A549 treated with Mapracorat at 1 μM for 4 hours (cell line): ENCODE measurements at places on chromosomes 12 and 14. TPM values are rescaled to one million over a fixed set of nuclear protein-coding genes. Genes with fewer than 3 reads are reported as not detected.

Gene ASIC1
- 5.0 to 6.3 TPM (median 5.3 TPM) in 5 replicates for total RNA-seq

Gene LRFN5
- not detected in 5 replicates for total RNA-seq

Gene IL23A
- total RNA-seq = 0.22 to 0.64 TPM (median 0.33 TPM) in 5 replicates

Gene MIPOL1
- 2.1 to 3.0 TPM (median 2.6 TPM) in 5 replicates for total RNA-seq

Gene SERPINA5
- total RNA-seq = 0.11 to 0.34 TPM (median 0.15 TPM) in 4 of 5 replicates, not detected in the other

Gene SMAGP
- total RNA-seq = 25.3 to 26.0 TPM (median 25.8 TPM) in 5 replicates

Gene CCDC196
- not detected in 5 replicates for total RNA-seq

Gene PAH
- not detected in 5 replicates for total RNA-seq

Gene CLEC1B
- total RNA-seq = not detected in 5 replicates

Gene TPH2
- total RNA-seq = not detected in 5 replicates

Gene LRRC43
- 0.08 TPM in 1 of 5 replicates, not detected in the others for total RNA-seq

Gene DTX3
- 16.1 to 21.0 TPM (median 17.8 TPM) in 5 replicates for total RNA-seq

Gene AHNAK2
- 204 to 245 TPM (median 216 TPM) in 5 replicates for total RNA-seq

Gene LBHD2
- total RNA-seq = 0.21 to 0.56 TPM (median 0.26 TPM) in 4 of 5 replicates, not detected in the other

Gene TAS2R30
- not detected in 5 replicates for total RNA-seq

Gene GATC
- 20.0 to 26.4 TPM (median 22.3 TPM) in 5 replicates for total RNA-seq

Gene TUNAR
- not detected in 5 replicates for total RNA-seq

Gene SLC4A8
- total RNA-seq = 0.57 to 1.7 TPM (median 1.3 TPM) in 5 replicates

Gene CPNE8
- 8.8 to 10.8 TPM (median 9.9 TPM) in 5 replicates for total RNA-seq

Gene CELA1
- not detected in 5 replicates for total RNA-seq

Gene COPS7A
- total RNA-seq = 47.2 to 58.3 TPM (median 55.9 TPM) in 5 replicates

Gene C1S
- 38.3 to 56.5 TPM (median 44.5 TPM) in 5 replicates for total RNA-seq
